ENCODE measurements at places on chromosomes 7 and 10. TPM values are rescaled to one million over a fixed set of nuclear protein-coding genes. Genes with fewer than 3 reads are reported as not detected.

- H3K27me3 ChIP-seq = no peaks in the 10 kb centered on the region
- H3K4me3 ChIP-seq = no peak overlapping the region
- DNase-seq = no peak
- H3K27ac ChIP-seq = no peak overlapping the region
Measured at GRCh38 chr7:26532471-26532870, 240.8 kb downstream of the SNX10 start.

DNA sequence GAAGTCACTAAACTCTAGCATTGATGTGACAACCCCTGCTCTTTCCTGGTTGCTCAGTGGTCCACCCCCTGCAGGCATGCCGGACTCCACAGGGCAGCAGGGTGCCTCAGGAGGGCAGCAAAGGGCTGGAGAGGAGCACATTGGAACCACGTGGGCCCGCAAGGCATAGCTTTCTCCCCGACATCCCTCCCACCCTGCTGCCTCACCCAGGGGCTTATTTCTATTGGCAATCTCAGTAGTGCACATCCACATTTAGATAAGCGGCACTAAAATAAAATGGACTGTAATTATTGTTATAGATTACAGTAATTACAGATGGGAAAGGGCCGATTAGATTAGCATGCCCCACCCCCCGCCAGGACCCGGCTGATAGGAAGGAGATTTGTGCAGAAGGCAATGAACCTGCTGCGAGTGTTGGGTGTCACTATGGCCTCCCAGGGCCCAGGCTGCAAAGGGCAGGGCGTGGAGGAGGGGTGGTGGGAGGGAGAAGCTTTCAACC, 580.1 kb downstream of the GRID1 start:
- no peak for DNase-seq
- no peak overlapping the region for H3K4me3 ChIP-seq
- H3K36me3 ChIP-seq = no peaks in the 10 kb centered on the region
- H3K27me3 ChIP-seq = no peaks in the 10 kb centered on the region

DNA sequence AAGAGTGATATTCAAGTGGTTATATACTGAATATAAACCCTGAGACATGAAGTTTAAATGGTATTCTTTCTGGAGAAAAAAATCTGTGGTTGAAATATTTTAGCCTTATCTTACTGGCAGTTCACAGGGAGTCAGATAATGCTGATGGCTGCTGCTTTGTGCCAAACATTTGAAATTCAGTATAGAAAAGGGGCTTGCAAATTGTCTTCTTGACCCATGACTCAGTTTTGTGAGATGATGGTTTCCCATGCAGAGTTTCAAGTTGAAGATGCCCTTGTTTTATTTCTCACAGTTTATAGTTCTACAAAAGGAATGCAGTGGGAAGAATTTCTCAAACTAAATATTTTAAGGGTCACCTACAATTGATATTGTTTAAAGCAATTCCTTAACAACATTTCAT, 251.1 kb upstream of the MEOX2 start:
- H3K27me3 ChIP-seq = no peaks in the 10 kb centered on the region
- DNase-seq = no peak
- H3K4me3 ChIP-seq = no peak overlapping the region
- no peaks in the 10 kb centered on the region for H3K36me3 ChIP-seq
- H3K4me1 ChIP-seq = no peaks in the 10 kb centered on the region

DNA sequence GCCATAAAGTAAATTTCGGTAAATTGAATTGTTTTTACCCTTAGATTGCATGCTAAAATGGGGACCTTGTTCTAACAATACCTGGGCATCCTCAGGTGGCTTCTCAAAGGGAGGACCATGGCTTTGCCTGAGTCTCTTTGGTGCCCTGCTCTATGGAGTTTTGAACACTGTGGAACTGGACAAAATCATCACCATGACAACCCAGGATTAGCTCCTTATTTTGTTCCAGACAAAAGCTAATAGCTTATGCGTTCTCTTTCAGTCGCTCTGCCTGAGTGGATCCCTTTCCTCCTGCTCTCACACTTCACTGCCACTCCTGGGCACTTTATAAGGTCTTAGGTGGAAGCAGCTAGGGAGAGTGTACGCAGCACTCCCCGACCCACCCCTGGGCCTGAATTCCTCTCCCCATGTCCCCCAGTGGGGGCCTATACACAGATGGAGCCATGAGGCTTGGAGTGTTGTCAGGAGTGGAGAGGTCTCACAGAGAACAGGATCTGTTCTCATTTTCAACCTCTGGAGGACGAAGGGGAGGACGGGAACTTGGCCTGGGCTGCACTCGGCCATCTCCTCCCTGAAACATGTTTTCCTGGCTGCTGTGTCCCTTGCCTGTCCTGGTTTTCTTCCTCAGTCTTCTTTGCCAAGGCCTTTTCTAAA, 19.0 kb downstream of the ADCYAP1R1 start:
- no peak overlapping the region for H3K27ac ChIP-seq
- H3K4me1 ChIP-seq = no peaks in the 10 kb centered on the region
- no peaks in the 10 kb centered on the region for H3K36me3 ChIP-seq
- DNase-seq = no peak

DNA sequence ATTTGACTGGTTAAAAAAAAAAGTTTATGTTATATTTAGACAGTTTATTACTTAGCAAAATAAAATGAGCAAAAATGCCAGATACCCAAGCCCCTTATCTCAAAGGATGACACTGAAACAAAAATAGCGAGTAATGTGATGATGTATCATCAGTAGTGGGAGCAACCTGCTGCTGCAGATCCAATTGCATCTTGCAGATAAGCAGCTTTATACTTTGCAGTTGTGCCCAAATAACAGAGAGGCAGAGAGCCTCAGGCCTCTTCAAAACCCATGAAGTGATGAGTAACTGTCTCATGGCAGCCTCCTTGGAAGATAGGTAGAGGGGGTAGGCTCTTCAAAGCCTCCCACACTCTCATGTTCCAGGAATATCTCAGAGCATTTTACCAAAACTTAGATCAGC, 468.2 kb upstream of the LRRTM3 start:
- no peak overlapping the region for H3K4me3 ChIP-seq
- no peaks in the 10 kb centered on the region for H3K36me3 ChIP-seq
- no peaks in the 10 kb centered on the region for H3K27me3 ChIP-seq
- no peak for DNase-seq

GRCh38 chr7:151568956-151569940, 49.6 kb upstream of the RHEB start:
- no peak for DNase-seq
- H3K36me3 ChIP-seq = peaks cover 5% of the 10 kb centered on the region
- H3K4me1 ChIP-seq = no peaks in the 10 kb centered on the region
- H3K27me3 ChIP-seq = no peaks in the 10 kb centered on the region
- no peak overlapping the region for H3K4me3 ChIP-seq

DNA sequence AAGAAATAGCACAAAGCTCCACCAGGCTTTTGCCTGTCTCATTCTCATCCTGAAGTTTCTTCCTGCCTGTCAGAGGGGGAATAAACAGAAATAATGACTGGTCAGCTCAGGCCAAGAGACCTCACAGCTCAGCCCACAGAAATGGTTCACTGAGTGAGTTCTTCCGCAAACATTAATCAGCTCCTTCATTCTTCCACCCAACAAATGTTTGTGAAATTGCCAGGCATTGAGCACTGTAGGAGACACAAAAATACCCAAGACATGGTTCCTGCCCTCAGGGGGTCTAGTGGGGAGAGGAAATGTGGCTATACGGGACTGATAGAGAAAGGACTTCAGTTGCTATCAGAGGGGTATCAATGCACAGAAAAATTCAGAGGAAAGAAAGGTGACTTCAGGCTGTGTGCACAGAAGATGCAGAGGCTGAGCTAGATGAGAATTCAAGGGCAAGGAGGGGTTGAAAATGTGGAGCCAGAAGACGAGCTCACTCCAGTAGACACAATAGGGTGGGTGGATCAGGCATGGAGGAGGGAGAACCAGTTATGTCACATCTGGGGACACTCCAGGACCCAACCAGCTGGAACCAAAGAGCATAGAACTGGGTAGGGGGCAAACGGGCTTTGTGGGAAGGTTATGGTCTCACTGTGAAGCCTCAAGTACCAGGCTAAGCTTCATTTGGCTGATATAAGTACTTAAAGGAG, 20.9 kb downstream of the MYOF start:
- no peaks in the 10 kb centered on the region for H3K36me3 ChIP-seq
- no peak overlapping the region for H3K27ac ChIP-seq
- no peak overlapping the region for H3K4me3 ChIP-seq

DNA sequence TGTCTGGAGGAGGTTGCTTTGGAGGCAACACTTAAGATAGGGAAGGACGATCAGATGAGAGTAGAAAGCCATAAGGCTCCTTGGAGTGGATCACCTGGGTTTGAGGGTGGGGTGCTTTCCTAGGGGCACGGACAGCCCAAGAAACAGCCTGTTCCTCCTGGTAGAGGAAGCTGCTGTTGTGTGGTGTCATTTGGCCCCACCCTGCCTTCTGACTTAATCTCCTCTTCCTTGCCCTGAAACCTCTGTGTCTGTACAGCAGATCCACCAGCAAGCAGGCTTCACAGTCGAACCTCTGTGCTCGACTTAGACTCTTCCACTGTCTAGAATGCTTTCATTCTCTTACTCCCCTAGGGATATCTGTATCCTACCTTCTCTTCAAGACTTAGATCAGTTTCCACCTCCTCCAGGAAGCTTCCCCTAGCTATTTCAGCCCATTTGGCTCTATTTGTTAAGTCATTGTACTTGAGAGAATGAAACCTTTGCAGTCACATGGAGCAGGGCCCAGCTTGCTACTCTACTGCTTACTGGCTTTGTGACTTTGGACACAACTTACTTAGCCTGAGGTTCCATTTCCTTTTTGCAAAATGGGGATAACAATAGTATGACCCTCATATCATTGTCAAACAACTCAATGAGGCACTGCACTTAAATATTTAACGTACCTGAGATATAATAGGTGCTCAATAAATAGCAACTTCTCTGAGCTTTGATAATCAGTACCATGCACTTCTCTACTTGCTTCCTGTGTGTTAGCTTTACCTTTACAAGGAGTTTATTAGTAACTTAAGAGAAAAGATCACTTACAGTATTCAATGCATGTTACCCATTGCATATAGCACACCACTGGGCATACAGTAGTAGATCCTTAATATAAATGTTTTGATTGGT, 5.0 kb downstream of the MXI1 start:
- peak overlapping the region; percentile 92 for H3K27ac ChIP-seq
- H3K4me3 ChIP-seq = peak overlapping the region; percentile 42
- H3K36me3 ChIP-seq = no peaks in the 10 kb centered on the region
- peaks cover 49% of the 10 kb centered on the region for H3K4me1 ChIP-seq
- DNase-seq = peak; percentile 66

DRGX gene
- total RNA-seq = not detected

DNA sequence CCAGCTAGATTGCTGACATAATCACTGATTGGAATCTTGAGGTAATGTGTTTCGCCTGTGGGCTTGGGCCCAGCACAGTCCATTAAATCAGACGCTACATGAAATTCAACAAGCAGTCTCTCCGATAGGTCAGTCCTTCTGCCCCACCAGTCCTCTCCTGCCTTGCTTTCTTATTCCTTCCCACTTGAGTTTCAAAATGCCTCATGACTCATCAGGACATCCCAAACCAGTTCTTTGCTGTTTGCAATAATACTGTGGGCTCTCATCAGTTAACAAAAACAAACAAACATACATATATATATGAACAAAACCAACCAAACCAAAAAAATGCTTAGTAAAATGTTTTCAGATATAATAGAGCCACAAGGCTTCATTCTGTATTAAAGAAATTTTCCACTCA, 599.0 kb downstream of the SORCS1 start:
- H3K27ac ChIP-seq = no peak overlapping the region
- no peak for DNase-seq
- no peak overlapping the region for H3K4me3 ChIP-seq
- no peaks in the 10 kb centered on the region for H3K4me1 ChIP-seq
- no peaks in the 10 kb centered on the region for H3K36me3 ChIP-seq

PAPOLB gene
- not detected for total RNA-seq

DNA sequence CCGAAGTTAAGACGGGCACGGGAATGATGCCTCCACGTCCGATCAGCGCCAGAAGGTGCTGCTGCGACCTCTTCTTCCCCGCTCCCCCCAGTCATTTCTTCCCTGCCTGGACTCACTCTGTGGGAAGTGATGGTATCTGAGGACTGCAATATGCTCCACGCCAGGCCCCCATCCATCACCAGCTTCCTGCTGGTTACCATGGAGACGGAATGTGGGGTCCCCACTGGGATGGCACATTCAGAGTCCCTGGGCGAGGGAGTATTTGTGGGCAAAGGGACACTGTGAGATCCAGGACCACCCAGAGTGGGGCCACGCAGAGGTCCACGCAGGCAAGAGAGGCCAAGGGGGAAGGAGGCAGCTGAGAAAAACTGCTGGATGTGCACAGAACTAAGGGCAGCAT, 39.7 kb downstream of the CARD11 start:
- H3K36me3 ChIP-seq = peaks cover 21% of the 10 kb centered on the region
- H3K4me1 ChIP-seq = peaks cover 22% of the 10 kb centered on the region
- no peak for DNase-seq
- no peak overlapping the region for H3K4me3 ChIP-seq
- no peak overlapping the region for H3K27ac ChIP-seq

GRCh38 chr7:145848691-145849090, 267.9 kb upstream of the CNTNAP2 start:
- no peak for DNase-seq
- H3K27ac ChIP-seq = no peak overlapping the region
- H3K4me3 ChIP-seq = no peak overlapping the region

DNA sequence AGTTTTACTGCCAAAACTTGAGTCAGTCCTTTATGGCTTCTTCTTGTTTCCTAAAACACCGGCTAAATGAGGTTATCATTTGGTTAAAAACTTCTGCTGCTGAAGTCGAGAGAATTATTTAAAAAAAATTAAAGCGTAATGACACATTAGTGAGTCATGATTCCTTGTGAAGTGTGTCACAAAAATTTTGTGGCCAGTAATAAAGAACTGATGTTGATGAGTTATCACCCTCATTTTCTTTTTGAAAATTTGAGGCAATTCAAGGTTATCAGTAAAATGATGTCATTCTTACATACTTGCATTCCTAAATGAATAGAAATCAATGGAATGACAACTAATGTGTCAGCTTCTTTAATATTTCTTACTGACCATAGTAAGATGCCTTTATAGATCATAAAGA, 427.4 kb downstream of the SORCS3 start:
- no peak for DNase-seq
- H3K27ac ChIP-seq = no peak overlapping the region
- H3K4me3 ChIP-seq = no peak overlapping the region
- H3K4me1 ChIP-seq = no peaks in the 10 kb centered on the region

All from CD4-positive, alpha-beta memory T cell (primary cell).